CD4-positive, CD25-positive, alpha-beta regulatory T cell (primary cell): ENCODE measurements at places on chromosomes 16 and 17. TPM values are rescaled to one million over a fixed set of nuclear protein-coding genes. Genes with fewer than 3 reads are reported as not detected.

- no peak for DNase-seq
Measured at GRCh38 chr17:33980193-33980592, 274.9 kb upstream of the CCL2 start.

DNA sequence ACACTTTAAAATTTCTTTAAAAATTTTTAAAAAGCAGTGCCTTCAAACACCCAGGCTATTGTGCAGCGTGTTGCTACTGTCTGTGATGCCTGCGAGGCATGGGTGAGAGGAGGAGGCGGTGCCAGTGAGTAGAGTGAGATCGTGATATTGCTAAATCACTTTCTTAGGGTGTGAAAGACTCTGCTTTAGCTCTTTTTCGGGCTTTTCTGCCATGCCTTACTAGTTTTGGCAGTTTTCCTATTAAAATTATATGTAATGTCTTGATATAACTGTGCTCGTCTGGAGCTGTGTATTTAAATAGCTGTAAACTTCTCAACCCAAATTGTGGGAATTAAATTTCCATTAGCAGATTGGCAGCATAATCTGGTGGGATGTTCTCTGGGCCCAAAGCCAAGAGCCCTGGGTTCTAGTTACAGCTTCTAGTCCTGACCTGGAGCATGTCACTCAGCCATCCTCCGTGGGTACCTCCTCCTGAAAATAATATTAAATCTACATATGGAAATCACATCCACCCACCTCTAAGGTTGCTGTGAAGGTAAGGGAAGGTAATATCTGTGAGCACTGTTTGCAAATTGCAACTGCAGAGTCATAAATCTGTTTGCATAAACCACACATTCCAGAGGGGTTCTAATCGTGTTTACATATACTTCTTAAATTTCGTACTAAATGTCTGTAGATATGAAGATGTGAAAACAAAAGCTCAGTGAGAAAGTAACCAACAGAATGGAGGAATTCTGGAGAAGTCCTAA, 264.3 kb upstream of the CACNG5 start:
- no peak for DNase-seq

Gene KRTAP2-1
- polyA plus RNA-seq = not detected

Gene CDH5
- polyA plus RNA-seq = not detected
